HT1080 (cell line): ENCODE measurements at places on chromosomes 5 and 9.

- DNase-seq, result peak; percentile 68
These were observed 21.0 kb upstream of the ERAP2 start for GRCh38 chr5:96855031-96855872.

GRCh38 chr9:23821375-23822181 lies 4.5 kb downstream of the ELAVL2 start:
- no peak for DNase-seq

- no peak for DNase-seq
These were observed 184.0 kb downstream of the GOLPH3 start for GRCh38 chr5:31990081-31990650.

DNA sequence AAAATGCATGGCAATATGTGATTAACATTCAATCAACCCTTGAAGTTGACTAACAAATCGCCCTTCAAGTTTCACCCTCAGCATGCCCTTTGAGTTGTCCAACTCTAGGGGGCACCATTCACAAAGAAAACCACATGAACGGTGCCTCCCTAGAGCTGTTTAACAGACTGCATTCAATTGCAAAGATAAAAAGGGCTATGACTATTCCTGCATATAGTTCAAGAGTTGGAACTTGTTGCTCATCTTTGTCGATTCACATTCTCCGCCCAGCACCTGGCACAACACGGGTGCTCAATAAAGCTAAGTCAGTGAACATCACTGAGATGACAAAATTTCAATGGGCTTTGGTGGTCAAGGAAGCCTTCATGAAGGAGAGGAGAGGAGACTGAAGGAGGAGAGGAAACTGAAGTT lies 69.6 kb upstream of the SLC30A5 start:
- DNase-seq, result peak; percentile 48

DNA sequence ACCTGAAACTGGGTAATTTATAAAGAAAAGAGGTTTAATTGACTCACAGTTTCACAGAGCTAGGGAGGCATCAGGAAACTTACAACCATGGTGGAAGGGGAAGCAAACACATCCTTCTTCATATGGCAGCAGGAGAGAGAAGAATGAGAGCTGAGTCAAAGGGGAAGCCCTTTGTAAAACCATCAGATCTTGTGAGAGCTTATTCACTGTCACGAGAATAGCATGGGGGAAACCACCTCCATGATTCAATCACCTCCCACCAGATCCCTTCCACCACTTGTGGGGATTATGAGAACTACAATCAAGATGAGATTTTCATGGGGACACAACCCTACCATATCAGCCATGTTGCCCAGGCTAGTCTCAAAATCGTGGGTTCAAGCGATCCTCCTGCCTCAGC lies 143.4 kb downstream of the FGF18 start:
- peak; percentile 75 for DNase-seq

- DNase-seq, result peak; percentile 35
These were observed 16.0 kb upstream of the PUM3 start for GRCh38 chr9:2859776-2860379.

DNA sequence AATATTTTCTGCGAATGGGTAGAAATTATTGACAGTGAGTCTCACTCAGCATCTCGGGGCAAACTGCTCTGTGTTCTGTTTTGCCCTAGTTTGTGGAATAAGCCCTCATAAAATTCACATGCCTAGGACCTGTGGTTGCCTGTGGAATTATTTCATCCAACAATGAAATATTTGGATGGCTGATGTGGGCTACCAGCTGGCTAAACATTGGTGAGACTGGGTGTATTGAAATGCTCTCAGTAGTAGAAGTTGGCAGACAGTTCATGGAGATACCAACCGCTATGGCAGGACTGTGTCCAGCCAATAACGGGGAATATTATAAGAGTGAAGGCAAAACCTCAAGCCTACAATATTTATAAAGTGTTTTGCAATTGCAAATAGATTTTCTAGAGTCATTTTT lies 344.1 kb upstream of the RPS23 start:
- DNase-seq, result no peak

- DNase-seq, result no peak
These were observed 1.9 kb upstream of the RNF180 start for GRCh38 chr5:64163746-64164145.

- DNase-seq, result peak; percentile 13
These were observed 380.4 kb downstream of the PTPRD start for GRCh38 chr9:10232352-10232930.

DNA sequence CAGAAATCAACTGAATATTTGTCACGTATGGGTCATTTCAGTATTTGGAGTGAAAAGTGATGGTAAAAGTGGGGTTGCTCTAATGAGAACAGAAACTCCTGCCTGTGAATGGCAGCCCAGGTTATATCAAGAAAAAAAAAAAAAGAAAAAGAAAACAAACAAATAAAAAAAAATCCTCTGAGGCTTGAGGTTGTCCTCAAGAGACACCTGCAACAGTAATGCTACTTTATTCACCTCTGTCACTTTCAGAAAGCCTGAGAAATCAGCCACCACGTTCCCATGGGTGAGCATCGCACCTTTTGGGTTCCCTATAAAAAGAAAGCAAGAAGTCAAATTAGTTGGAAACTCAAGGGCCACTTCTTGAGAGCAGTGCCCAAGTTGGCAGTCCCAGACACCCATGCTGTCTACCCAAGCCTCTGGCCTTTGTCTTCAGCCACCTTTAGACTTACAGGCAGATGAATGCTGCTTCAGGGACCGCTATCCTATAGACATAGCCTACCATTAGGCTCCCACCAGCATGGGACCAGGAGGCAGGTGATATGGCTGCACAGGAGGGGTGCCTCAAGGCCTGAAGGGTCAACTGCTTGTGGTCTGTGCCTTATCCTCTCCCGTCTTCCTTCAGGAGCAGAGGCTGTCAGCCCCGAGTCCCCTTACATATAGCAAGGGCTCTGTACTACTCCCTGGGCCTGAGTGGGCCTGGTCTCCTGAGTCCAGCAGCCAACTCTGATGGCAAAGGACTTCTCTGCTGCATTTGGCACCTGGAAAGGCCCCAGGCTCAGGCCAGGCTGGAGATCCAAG lies 31.1 kb upstream of the MEIKIN start:
- no peak for DNase-seq

DNA sequence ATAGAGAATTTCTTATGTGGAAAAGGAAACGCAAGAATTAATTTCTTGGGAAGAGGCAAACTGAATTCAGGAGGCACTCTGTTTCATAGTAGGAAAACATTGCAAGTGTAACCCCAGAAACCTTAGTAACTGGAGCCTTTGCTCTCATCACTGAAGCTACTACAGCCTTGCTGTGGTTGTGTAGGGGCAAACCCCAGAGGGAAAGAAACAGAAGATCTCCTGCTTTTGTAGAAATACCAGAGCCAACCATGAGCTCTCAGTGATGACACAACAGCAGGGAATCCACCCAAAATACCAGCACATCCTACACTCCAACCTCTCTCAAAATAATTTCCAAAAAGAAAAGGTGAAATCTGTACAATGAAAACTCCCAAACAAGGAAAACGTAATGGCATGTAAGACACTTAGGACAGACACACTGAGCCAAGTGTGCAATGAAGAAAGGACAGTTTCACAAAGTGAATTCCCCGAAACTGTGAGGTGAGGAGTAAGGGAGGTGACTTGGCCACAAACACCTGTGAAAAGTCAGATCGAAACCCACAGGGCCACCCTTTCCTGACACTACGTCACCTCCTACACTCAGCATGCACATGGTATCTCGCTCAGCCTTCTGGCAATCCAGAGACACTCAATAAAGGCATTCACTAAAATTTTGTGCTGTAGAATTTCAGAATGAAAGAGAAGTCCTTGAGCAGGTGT lies 8.5 kb upstream of the ACSL6 start:
- DNase-seq, result no peak

- DNase-seq, result peak; percentile 56
These were observed 40.4 kb upstream of the SYNPO start for GRCh38 chr5:150599917-150600511.

DNA sequence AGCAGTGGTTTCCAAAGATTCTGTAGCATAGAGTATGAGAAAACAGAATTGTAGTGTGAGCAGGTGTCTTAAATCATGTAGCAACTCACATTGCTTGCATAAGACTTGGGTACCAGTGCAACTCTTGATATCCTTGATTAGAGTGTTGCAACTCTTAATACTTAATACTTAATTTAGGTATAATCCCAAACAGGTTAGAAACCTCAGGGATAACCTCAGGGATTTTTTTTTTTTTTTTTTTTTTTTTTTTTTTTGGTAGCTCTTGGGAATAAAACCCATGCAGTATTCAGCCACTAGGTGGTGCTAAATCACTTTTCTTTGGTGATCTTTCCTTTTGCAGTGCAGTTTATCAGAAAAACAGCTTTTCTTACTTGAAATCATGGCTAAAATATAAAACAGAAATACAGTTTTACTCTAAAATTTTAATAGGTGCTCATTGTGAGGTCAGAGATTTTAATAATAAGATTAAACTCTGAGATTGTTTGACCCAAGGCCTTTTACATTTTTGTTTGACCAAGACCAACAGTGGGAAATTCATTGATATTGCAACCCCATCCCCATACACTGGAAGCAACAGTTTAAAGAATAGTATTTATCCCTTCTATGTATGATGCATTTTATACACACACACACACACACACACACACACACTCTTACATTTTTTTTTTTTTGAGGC lies 55.3 kb downstream of the ERAP1 start:
- peak; percentile 38 for DNase-seq

DNA sequence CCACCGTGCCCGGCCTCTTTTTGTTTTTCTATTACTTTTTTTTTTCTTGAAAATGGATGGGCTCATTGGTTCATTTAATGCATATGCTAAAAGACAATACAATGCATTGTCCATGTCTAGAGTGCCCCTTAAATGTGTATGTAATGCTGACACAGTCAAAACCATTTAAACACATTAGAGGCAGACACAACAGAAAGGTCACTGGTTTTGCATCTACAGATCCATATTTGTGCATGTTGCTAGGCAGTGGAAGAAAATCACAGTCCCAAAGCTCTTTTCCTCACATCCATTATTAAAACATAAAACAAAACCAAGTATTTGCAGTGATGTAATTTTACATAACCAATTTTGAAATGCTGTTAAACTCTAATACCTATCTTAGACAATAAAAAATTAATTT lies 389.0 kb downstream of the TAF11L14 start:
- no peak for DNase-seq

DNA sequence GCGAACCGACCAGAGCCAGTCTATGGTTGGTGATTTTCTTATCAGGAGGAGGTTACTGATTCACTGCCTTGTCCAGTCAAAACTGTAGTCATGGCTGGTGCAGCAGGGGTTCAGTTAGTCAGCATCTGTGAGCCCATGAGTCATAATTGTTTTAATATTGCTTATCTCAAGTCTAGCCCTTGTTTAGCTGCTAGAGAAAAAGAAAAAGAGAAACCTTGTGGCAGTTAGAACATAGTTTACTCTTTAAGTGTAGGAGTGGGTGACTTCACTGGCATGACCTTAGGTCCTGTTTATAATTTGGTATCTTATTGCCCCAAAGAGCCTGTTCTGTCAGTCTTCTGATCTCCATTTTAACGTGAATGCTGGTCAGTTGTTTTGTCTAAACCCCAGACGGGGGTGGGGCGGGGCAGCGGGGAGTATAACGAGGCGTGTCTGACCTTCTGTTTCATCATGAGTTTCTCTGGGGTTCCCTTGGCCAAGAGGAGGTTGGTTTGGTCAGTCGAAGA lies 76.9 kb upstream of the NFIL3 start:
- DNase-seq, result peak; percentile 84

DNA sequence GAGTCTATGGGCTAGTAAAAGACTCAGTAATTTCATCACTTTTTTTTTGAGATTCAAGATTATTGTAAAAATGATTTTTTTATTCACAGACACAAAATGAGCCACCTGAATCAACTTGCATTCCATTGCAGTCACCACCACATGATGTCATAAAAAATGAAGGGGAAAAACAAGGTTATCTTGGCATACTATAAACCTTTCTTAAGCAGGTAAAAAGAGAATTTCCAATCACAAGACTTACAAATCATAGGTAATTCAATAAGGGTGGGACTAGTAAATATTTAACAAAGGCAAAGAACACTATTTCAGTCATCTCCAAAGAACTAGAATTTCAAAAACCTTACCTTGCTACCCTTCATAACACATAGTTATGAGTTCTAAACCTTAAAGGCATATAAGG lies 30.7 kb downstream of the TRPM6 start:
- DNase-seq, result no peak

DNA sequence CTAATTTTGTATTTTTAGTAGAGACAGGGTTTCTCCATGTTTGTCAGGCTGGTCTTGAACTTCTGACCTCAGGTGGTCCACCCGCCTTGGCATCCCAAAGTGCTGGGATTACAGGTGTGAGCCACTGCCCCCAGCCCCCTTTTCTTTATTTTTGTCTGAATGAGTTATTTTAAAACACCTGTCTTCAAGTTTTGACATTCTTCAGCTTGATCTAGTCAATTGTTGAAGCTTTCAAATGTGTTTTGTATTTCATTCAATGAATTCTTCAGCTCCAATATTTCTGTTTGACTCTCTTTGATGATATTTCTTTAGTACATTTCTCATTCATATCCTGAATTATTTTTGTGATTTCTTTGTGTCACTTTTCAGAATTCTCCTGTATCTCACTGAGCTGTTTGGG lies 486.2 kb downstream of the DMAC1 start:
- DNase-seq, result no peak

GRCh38 chr5:57335092-57335660 lies 147.4 kb downstream of the ACTBL2 start:
- DNase-seq, result peak; percentile 52

DNA sequence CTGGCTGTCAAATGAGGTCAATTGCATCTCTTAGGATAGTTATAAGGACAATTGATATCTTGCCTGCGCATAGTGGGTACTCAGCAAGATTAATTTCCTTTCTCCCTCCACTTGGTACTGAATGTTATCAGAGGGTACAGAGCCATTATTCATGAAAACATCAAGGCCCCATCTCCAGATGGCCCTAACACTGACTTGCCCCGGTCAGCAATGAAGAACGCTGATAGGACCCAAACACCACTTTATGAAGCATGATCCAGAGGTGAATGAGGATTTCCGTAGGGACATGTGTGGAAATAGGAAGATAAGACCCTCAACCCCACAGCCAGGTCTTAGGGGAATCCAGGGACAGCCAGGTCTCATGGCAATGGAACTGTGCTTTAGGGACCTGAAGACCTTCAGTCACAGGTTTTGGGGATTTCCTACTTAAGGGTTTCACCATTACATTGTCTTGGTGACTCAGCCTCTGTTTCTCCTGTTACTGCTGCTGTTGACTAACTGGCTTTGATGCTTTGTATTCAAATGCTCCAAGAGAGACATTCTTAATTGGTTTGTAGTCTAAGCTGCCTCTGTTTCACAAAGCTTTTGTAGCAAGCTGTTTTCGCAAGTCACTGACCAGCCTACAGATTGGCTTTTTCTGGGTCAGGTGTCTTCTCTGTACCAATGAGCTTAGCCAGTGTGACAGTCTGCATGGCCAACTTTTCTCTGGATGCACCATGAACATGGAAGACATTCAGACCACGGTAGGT lies 35.3 kb upstream of the IQGAP2 start:
- peak; percentile 10 for DNase-seq

GRCh38 chr5:156328766-156329165 lies 1.8 kb downstream of the SGCD start:
- DNase-seq, result no peak

- DNase-seq, result no peak
These were observed 84.5 kb downstream of the GNAQ start for GRCh38 chr9:77946969-77947620.
